ENCODE measurements at places on chromosomes 2 and 18.

DNA sequence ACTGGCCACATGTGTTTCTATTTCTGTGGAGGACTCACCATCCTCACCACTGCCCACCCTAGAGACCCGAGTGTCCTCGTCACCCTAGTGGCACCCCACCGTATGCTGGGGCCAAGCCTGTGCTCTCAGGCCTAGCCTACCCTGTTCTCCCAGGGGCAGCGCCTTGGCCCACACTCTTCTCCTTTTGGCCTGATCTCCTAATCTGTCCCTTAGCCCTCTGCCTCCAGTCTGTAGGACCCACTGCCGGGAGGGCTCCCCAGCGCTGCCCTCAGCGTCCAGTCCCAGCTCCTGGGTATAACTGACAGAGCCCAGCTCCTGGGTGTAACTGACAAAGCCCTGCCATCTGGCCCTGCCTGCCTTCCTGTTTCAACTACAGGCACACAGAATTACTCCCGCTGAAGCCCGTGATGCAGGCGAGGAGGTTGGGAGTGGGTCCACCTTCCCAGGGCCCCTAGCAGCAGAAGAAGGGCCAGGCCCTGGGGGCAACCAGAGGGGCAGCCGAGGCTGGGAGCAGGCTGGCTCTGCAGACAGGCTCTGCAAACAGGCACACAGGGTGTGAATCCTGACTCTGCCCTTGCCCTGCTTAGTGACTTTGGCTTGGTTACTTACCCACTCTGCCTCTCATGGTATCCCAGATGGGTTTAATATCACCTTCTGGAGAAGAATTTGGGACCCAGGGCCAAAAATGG lies 25.6 kb upstream of the PTMA start:
- DNase-seq = no peak

GRCh38 chr18:76801567-76802505 lies 20.5 kb upstream of the ZNF236 start:
- DNase-seq = no peak

DNA sequence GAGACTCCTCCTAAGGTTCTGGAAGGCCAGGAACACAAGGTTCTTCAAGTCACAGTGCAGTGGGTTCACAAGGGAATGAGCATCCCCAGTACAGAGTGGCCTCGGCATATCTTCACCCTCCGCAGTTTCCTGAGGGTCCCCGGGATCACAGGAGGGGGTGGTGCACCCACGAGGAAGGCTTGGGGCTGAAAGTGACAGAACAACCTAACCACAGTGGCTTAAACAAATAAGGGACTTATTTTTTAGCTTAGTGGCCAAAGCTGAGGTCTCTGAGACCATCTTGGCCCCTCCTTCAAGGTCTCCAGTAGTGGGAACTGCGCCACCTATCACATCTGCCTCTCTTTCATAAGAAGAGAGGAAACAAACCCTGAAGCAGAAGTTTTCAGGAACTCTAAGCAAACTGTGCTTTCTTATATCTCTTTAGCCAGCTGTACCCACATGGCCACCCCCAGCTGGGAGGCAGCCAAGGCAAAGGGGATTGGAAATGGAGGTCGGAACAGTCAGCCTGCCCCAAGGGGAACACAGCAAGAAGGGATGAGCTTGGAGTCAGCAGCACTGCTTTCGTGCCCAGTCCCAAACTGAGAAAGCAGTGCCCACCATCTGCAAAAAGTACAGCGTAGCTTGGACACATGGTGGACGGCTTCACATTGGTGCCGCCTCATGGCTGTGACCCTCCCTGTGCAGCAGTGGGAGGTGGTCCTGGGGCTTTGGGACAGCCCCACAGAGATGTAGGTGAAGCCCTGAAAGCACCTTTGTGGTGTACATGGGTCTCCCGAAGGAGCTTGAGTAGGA lies 260.0 kb upstream of the ID2 start:
- no peak for DNase-seq

GRCh38 chr2:119439574-119440500 lies 8.2 kb downstream of the TMEM37 start:
- no peak for DNase-seq

All from NCI-H1417 treated with DMSO at 0.1 percent for 48 hours (cell line).